ENCODE measurements at places on chromosomes 2 and 18.

DNA sequence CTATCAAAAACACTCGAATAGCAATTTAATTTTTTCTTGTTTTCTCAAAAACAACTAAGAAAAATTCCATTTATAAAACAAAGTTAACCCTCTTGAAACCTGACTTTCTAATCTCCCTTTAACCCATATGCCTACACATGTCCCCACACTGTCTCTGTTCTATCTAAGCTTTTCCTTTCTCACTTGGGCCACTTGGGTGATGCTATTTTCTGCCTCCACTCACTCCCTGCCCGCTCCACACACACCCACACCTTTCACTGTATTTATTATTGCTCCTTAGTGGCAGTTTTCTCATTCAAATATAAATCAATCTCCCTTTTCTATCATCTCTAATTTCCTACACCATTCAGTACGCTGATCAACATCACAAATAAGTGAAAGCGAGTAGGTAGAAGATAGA lies 531.1 kb downstream of the LRP1B start:
- no peak for DNase-seq

- DNase-seq: no peak
Measured at GRCh38 chr2:229492034-229492433, 220.9 kb upstream of the PID1 start.

DNA sequence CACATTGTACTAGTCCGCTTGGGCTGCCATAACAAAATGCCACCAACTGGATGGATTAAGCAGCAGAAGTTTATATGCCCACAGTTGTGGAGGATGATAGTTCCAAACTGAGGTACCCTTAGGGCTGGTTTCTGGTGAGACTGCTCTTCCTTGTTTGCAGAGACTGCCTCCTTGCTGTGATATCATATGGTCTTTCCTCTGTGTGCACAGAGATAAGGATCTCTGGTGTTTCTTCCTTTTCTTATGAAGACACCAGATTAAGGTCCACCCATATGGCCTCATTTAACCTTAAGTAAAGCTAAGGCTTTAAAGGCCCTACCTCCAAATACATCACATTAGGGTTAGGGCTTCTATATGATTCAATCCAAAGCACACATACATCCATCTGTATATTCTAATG lies 738.2 kb upstream of the GCFC2 start:
- DNase-seq: no peak

GRCh38 chr2:190655570-190655969 lies 6.7 kb downstream of the NAB1 start:
- DNase-seq: no peak

DNA sequence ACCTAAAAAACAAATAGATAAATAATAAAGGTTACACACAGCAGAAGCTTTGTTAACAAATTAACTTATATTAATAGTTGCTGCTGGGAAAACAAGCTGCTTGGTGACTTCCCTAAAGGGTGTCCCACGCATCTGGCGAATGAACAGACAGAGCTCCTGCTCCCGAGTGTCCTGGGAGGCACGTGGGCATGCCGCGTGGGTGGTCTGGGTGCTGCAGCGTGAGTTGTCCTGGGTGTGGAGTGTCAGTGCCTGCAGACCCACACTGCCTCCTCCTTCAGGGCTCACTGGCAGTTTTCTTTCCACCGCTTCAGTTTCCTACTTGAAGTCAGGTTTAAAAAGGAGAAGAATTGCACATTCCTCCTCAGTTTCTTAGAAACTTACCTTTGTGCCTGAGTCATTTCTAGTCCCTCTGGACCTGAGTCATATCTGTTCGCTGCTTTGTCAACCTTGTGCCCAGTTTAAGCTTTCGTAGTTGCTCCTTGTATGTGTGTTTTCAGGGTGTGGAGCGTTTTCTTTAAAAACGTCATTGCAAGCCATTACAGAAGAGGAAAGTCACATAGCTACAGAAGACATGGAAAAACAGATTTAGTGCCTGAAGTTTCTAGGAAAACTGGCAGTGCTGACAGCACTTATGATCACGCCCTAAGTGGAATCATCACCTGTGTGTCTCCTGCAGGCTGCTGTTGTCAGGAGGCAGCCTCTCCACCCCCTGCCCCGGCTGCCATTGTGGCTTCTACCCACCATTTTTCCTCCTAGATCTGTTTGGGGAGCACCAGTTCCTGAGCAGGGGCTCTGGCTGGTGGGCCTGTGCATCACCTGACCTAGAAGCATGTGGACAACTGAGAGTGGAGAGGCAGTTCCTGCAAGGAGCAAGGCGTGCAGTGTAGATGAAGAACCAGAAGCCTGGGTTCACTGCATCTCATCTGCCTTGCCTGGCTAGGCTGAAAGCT lies 24.5 kb downstream of the IMPA2 start:
- no peak for DNase-seq
